Glomerular endothelial cell (primary cell): ENCODE measurements at places on chromosomes 1 and 21.

DNA sequence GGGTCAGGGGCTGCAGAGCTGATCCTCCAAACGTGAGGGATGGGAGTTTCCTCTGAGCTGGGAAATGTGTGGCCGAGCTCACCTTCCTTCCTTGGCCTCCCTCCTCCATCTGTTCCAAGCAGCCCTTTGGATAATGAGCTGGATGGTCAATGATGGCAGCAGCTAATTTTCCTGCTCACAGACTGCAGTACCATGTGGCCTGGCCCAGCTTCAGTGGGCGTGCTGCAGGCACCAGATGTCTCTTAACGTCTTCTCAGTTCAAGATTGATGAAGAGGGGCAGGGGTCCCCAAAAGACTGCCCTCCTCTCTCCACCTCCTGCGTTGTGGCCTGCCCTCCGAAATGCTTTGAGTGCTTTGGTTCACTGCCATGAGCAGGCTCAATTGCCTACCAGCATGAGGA is 86.0 kb downstream of the UBIAD1 start:
- DNase-seq = no peak

GRCh38 chr1:87129038-87129437 is 199.6 kb upstream of the LMO4 start:
- DNase-seq = no peak

- no peak for DNase-seq
These were observed 99.5 kb downstream of the NGF start for GRCh38 chr1:115238336-115239147.

GRCh38 chr1:28756846-28757245 is 20.1 kb downstream of the YTHDF2 start:
- DNase-seq = no peak

DNA sequence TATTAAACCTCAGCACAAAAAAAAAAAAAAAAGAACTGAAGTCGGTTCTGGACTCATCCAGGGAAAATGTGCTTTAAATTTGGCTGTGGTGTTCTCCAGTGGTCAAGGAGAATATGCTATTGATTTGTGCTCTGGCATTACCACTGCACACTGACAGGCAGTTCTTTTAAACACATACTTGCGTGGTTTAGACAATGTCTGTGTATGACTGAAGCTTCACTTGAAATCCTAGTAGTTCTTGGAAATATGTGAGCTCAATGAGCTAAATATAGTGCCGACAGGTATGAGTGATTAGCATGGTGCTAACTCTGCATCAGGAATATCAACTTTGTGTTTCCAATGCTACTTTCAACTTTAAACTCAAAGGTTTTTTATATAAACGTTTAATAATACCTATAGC is 415.6 kb downstream of the SMYD3 start:
- DNase-seq = no peak

GRCh38 chr1:39800471-39800835 is 11.8 kb upstream of the BMP8B start:
- no peak for DNase-seq

GRCh38 chr1:46036894-46037839 is 95.3 kb downstream of the PIK3R3 start:
- DNase-seq = peak; percentile 55

- no peak for DNase-seq
These were observed 559 bp upstream of the MTARC2 start for GRCh38 chr1:220747437-220748088.

DNA sequence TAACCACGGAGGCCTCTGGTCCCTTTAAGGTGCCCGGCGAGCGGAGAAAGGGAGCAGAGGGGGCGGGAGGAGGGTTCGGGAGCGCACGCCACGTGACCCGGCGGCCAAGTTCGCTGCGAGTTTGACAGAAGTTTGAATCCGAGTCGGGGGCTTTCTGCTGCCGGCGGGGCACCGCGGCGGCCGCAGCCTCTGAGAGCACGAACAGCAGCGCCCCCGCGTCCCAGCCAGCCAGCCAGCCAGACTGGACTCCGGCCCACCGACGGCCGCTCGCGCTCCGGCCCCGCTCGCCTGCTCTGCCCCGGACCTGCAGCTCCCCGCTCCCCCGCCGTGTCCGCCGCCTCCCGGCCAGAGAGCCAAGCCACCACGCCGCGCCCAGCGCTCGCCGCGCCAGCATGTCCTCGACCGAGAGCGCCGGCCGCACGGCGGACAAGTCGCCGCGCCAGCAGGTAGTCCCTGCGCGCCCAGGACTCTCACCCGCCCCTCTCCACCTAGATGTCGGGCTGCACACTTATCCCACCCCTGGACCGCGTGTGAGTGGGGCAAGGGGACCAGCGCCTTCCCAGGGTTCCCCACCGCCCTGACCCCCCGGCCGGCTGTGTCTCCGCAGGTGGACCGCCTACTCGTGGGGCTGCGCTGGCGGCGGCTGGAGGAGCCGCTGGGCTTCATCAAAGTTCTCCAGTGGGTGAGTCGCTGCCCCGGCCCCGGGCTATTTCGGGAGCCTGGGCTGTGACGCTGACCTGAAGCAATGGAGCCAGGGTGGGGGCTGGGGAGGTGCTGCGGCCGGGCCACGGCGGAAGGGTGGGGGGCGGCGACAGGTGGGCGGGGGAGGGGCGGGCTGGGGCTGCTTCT is at the start of gene SYPL2:
Gene SYPL2, plus strand, starts transcription at position 95 of the 849 bp plus-strand sequence. Its CDS starts 298 bp downstream, at position 393.
- no peak for DNase-seq

DNA sequence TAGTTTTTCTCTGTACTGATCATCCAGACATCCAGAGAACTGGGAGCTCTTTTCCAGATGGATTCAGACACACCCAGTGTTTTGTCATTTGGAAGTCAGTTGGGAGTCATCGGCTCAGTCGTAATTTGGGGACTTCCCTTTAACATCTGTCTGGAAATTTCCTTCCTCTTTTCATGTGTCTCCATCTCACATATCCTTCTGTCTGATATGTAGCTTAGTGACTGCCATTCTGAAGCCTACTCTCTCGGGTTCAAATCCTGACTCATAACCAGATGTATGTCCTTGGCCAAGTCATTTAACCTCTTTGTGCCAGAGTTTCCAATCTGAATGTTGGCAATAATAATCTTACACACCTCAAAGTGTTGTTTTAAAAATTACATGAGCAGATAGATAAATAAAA is 3.0 kb downstream of the MORC3 start:
- no peak for DNase-seq

GRCh38 chr1:1929639-1930545 is 10.8 kb upstream of the TMEM52 start:
- DNase-seq = no peak

- no peak for DNase-seq
These were observed 70.0 kb downstream of the HMCN1 start for GRCh38 chr1:185804206-185804605.

GRCh38 chr1:52238887-52239707 is 97.2 kb downstream of the ZFYVE9 start:
- no peak for DNase-seq

DNA sequence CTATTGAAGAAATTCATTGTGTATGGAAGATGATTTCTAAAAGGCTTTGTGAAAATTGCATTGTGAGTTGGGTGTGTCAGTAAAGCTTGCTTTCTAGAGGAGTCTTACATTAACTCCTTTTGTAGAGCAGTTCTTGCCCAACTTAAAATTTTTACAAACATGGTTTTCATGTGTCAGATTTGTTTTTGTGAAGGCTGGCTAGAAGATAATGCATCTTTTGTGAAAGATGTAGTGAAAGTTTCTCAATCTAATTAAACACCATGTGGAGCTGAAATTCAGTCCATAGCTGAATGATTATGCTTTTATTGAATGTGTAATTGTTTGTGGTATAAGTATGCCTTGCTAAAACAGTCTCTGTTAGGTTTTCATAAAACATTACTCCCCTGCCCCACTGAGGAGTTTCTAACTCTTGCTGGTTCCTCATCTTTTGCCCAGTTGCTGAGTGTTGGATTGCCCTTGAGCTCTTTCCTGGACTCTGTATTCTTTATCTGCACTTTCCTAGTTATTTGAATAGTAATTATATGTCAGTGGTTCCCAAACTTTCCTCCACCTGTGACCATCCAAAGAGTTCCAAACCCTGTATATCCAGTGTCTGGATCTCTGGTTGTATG is 38.0 kb downstream of the KCTD3 start:
- DNase-seq = no peak

DNA sequence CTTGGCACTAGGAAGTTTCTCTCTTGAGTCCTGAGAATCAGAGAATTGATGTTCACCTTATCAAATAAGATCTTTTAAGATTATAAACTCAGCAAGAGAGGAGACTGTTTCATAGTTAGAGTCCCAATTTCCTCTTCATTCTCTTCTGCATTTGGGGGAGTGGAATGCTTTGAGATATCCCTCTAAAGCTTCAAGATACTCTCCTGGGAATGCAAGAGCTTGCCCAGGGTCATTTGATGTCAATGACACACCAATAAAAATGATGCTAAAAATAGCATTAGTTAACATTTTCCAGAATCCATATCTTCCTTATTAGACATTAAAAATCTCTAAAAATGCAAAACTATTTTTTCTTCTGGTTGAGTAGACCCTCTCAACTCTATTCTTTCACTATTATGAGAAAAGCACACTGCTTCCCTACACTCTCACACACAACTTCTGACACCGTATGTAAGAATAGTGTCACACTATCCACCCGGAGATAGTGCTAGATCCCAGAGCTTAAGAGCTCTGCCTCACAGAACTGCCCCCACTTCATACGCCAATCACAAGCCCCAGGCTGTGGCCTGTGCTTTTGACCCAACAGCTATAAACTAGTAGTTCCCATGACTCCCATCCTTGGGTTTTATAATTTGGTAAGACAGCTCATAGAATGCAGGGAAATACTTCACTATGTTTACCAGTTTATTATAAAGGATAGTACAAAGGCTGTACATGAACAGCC is 399.9 kb upstream of the RUNX1 start:
- DNase-seq = no peak

- no peak for DNase-seq
These were observed 202.7 kb downstream of the BACH1 start for GRCh38 chr21:29501451-29501850.

DNA sequence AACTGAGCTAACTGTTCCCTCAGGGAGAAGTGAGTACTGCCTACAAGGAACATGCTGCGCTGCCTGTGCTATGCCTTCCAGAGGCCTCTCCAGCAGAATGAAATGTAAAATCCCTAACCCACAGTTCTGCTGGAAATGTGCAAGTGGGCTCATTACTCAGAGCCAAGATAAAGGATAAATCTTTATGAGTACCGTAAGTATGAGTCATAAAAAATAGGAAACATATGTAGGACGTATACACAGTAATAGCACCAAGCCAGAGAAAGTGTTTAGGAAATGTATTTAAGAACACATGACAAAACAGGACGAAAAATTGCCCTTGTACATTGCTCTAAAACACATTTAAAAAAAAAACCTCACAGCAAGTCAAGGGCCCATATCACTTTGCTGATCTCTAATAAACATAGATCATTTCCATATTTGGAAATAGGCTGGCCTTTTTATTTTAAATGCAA is 104.6 kb downstream of the TGFBR3 start:
- DNase-seq = peak; percentile 85

- no peak for DNase-seq
These were observed 36.2 kb upstream of the TMEM125 start for GRCh38 chr1:43233631-43234030.

DNA sequence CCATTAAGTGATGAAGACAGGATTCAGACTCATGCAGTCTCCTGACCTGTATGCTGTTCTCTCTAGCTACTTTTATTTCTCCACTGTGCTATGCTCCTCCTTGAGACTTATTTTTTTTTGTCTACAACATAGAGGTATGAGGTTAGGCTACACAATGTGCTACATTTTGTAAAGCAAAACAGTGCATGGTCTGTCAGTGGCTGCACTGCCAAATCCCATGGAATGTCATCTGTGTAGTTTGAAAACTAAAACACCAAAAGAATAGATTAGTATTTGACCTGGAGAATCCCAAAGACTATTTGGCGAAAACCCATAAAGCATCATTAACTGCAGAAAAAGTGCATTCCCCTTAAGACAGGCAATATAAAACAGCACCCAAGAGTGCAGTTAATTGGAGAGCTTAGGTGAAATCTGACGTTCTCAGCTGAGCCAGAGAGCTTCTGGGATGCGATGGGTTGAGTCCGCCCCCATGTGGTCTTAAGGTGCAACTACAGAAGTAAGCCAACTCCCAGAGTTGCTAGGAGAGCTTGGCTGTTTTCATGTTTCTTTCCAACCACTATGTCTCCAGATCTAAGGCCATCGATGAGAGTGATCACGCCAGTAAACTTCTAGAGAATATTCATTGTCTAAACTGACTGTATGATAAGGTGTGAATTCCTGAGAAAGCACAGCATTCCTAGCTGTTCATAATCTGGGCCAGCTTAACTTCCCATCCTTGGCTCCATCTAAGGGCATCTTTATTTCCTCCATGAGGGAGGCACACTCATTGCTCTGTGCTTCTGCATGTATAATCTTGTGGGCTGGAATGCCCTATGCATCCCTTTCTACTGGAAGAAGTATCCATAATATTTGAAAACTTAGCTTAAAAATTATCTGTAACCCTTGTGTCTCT is 20.7 kb upstream of the CYP2J2 start:
- DNase-seq = peak; percentile 52

DNA sequence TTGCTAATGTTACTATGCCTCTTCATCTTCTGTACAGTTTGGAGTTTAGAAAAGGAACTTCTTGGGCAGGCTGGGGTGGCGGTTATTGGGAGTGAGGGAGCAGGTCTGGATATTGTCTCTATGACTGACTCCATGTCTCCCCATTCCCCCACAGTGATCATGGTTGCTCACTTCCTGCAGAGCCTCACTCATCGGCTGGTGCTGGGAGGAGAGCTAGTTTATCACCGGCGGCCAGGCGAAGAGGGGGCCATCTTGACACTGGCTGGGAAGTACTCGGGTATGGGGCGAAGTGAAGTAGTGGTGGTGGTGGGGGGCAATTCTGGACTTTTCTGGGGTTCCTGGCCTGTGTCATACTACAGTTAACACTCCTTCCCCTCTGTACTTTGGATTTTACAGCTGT is 2.2 kb downstream of the TOMM40L start:
- no peak for DNase-seq

DNA sequence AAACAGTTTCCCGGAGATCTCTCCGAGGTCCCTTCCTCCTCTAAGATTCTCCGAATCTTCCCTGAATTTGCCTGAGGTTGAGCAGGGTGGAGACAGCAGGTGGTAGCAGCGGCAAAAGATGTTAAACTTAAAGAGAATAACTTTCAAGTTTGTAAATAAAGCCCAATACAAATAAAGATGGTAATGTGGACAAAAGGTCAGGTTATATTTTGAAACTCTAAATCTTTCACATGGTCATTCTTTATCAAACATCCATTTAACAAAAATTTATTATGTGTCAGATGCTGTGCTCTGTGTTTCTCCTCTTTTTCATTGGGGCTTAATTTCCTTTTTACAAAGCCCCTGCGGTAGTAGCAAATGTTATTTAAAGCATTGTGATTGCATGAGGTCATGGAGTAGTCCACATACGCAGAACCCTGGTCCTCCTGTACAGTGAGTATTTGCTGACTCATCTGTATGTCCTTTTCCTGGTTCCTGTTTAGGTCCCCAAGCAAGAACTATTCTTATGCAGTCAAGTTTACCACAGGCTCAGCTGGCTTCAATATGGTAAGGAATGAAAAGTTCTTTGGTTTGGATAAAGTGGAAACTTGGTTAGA is 119.2 kb downstream of the ITSN1 start:
- peak; percentile 96 for DNase-seq
